ENCODE measurements at places on chromosomes 6 and 20. TPM values are rescaled to one million over a fixed set of nuclear protein-coding genes. Genes with fewer than 3 reads are reported as not detected.

The DEFB126 gene
- polyA plus RNA-seq = not detected

The MEI4 gene
- polyA plus RNA-seq = 0.05 TPM

The CRIP3 gene
- polyA plus RNA-seq = 34.0 TPM

The SLC22A16 gene
- polyA plus RNA-seq = not detected

The RSPO3 gene
- 0.02 TPM for polyA plus RNA-seq

The RFX6 gene
- polyA plus RNA-seq = not detected

The PRSS16 gene
- 38.9 TPM for polyA plus RNA-seq

The CAP2 gene
- polyA plus RNA-seq = 6.4 TPM
